ENCODE measurements at places on chromosomes 7 and 10. TPM values are rescaled to one million over a fixed set of nuclear protein-coding genes. Genes with fewer than 3 reads are reported as not detected.

GRCh38 chr10:77591238-77591880, 46.2 kb downstream of the KCNMA1 start:
- DNase-seq, result no peak

DNA sequence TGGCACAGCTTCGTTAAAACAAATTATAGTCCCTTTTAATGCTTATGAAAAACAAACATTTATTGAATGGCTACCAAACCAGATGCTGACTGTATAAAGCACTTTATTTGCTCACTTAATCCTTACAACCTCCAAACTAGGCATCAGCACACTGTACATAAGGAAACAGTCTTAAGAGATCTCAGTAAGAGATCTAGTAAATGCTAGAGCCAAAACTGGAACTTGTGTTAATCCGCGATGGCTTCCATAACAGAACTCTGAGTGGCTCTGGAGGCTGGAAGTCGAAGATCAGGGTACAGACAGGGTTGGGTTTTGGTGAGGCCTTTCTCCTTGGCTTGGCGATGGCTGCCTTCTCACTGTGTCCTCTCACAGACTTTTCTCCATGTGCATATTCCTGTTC, 27.0 kb downstream of the PDZD8 start:
- DNase-seq, result no peak

- DNase-seq, result no peak
These were observed 98.0 kb downstream of the RALA start for GRCh38 chr7:39721345-39721744.

- DNase-seq, result peak; percentile 75
These were observed 106.2 kb downstream of the PLXDC2 start for GRCh38 chr10:19922236-19922963.

- DNase-seq, result no peak
These were observed 194.1 kb downstream of the CREB5 start for GRCh38 chr7:28606421-28606820.

- no peak for DNase-seq
These were observed 275.3 kb downstream of the DNAJB6 start for GRCh38 chr7:157612009-157612663.

DNA sequence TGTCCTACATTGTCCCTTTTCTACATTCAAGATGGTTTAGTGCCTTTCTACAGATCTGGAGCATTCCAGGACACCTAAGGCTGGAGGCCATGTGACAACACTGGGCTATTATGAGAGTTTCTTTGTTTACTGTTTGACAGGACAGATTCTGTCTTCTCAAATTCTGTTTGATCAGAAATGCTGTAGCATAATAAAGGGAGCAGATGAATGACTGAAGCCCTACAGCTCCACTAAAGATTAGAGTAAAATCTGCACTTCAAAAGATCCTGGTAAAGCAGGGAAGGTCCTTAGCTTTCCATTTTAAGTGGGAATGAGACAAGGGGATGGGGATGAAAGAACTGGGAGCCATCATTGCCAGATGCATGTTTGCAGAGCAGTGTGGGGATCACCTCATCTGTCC, 38.4 kb downstream of the TMEM229A start:
- no peak for DNase-seq

DNA sequence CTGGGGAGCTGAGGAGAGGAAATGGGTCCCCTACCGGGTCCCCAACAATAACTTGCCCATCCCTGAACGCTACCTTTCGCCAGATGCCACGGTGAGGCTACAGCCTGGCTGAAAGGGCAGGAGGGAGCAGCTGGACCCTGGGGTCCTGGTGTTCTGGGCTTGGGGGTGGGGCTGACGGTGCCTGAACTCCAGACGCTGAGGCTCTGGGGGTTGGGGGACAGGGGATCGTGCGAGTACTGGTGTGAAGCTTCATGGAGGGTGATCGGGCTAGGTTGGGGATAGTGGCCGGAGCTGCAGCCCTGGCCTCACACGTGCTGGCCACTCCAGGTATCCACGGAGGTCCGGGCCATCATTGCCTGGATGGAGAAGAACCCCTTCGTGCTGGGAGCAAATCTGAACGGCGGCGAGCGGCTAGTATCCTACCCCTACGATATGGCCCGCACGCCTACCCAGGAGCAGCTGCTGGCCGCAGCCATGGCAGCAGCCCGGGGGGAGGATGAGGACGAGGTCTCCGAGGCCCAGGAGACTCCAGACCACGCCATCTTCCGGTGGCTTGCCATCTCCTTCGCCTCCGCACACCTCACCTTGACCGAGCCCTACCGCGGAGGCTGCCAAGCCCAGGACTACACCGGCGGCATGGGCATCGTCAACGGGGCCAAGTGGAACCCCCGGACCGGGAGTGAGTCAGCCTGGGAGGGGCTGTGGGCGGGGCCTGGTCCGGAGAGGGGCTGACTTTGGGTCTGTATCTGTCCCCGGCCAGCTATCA, 8.3 kb downstream of the AEBP1 start:
- DNase-seq, result no peak

DNA sequence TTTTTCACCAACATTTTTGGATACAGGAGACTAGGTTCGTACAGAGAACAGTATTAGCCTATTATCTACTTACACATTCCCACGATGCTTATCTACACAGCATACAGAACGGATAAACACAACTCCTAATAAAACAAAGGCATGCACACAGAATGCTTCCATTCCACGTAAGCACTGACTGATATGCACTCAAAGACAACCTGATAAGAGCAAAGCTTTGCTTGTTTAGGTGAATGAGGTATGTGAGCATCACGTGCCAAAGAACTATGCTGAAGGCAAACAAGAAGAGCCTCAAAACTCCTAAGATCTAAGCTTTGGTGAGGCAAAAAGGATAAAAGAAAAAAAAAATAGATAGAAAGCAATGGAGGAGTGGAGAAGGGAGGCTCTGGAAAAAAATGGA, 413.5 kb upstream of the LRRN3 start:
- no peak for DNase-seq

GRCh38 chr7:130187360-130187759, 17.8 kb downstream of the TMEM209 start:
- DNase-seq, result no peak

- DNase-seq, result no peak
These were observed 225.2 kb upstream of the SH2B2 start for GRCh38 chr7:102061354-102061945.

GRCh38 chr10:51008346-51008745, 65.9 kb upstream of the PRKG1 start:
- no peak for DNase-seq

DNA sequence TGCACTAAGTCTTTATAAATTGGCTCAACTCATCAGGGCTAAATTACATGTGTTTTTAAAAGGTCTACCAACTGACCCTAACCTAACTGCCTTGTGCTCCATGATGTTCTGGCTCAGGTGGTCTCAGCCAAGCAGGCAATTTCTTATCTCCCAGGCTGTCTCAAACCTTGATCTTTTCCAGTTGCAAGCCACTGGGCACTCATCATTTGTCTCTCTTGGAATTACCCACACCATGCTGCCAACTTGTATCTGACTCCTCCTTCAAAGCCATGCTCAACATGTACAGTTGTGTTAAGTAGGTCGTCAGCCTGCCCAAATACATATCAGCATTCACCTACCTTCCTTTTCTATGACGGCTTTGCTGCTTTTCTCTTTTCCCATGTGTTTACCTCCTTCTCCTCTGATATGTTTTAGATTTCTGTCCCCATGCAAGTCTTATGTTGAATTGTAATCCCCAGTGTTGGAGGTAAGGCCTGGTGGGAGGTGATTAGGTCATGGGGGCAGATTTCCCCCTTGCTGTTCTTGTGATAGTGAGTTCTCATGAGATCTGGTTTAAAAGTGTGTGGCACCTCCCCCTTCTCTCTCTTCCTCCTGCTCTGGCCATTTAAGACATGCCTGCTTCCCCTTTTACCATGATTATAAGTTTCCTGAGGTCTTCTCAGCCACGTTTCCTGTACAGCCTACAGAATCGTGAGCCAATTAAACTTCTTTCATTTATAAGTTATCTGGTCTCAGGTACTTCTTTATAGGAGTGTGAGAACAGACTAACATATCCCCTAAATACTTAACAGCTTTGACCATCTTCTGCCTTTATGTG, 130.0 kb downstream of the ELAPOR2 start:
- DNase-seq, result no peak

ASB15 gene
- not detected for total RNA-seq

AMPH gene
- total RNA-seq, result 3.5 TPM

ENKUR gene
- total RNA-seq, result not detected

MSMB gene
- not detected for total RNA-seq

CYP2W1 gene
- 18.6 TPM for total RNA-seq
